ENCODE measurements at places on chromosomes 7 and 10.

- DNase-seq: no peak
Measured at GRCh38 chr7:149281508-149282330, 19.7 kb downstream of the ZNF783 start.

- no peak for DNase-seq
Measured at GRCh38 chr7:44162179-44162578, 21.0 kb upstream of the MYL7 start.

DNA sequence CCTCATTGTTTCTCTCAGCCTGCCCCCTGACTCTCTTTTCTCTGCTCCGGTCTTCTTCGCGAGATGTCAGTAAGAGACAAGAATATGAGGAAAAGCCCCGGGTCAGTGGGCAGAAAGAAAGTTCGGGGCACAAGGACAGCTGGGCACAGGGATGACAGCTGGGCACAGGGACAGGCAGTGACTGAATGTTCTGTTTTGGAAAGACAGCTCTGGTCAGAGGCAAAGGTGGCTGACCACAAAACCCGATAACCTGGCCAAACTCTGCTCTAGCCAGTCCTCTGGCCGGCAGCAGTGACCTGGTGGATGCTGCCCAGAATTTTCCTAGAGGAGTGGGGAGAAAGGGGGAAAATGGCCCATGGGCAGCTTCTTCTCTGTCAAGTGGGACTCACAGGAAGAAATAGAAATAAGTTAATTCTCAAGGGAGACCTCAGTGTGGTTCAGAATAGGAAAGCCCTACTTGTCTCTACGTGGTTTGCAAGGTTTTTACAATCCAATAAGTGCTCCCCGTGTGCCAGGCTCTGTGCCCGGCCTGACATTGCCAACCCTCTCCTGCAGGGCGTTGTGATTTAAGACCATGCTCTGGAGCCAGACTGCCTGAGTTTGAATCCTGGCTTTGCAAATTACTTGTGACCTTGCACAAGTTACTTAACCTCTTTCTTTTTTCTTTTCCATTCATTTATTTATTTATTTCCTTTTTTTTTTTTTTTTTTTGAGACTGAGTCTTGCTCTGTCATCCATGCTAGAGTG, 110.6 kb upstream of the ZNF716 start:
- DNase-seq: no peak

- no peak for DNase-seq
Measured at GRCh38 chr10:103793920-103794883, 61.2 kb downstream of the SH3PXD2A start.

DNA sequence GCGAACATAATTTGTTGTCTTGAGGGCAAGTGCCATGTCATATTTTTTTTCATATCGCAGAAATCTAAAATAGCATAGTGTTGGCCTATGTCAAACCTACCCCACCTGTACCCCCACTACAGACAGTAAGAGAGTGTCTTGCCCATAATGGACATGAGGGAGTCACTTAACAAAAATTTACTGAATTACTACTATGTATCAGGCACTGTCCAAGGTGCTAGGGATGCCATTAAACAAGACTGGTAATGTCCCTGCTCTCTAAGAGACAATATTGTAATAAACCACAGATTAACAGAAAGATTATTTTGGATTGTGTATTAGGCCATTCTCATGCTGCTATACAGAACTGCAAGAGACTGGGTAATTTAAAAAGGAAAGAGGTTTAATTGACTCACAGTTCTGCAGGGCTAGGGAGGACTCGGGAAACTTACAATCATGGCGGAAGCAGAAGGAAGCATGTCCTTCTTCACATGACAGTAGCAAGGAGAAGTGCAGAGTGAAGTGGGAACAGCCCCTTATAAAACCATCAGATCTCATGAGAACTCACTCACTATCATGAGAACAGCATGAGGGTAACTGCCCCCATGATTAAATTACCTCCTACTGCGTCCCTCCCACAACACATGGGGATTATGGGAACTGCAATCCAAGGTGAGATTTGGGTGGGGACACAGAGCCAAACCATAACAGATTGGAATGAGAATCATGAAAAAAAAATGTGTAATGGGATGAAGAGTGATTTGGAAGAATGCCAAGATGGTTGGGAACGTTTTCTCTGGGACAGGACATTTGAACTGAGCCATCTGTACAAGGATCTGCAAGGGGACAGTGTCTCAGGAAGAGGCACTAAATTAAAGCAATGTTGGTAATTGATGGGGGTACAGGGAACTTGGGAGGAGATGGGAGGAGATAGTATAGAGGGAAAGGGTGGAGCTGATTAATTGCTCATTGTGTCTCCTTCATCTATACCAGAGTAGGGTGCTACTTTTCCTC, 108.5 kb downstream of the FAM107B start:
- DNase-seq: no peak

DNA sequence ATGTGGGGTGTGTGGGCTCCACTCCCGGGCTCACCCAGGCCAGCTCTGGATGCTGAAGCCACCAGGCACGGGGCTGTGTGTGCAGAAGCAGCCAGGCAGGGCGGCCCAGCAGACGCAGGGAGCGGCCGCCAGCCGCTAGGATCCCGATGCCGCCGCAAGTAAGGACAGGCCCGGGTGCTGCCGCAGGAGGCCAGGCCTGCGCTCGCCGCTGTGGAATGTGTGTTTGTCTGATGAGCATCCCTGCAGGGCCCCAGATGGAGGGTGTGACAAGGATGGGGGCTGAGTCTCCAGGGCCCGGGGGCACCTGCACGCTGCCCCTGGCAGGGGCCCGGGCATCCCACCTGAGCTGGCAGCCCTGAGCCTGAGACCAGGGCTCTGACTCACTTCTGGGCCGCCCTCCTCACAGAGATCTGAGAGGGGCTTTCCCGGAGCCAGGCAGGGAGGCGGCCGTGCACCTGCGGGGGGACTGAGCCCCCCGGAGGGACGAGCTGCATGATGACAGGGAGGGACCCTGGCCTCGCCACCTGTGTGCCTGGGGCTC, 101.5 kb downstream of the FOXL3 start:
- DNase-seq: no peak

DNA sequence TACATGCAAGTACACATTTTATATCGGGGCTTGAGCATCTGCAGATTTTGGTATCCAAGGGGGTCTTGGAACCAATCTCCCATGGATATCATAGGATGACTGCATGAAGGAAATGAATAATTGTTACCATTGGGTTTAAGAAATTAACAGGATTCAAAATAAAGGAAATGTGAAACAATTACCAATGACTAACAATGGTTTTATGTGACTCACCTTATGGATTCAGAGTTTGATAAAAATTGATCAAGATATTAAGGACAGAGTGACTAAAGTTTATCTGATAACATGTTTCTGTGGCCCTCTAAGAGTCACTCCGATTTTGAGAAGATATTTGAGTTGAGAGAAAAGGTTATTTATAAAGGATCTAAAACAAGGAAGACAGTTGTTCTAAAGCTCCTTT, 93.0 kb upstream of the ODAD2 start:
- no peak for DNase-seq

DNA sequence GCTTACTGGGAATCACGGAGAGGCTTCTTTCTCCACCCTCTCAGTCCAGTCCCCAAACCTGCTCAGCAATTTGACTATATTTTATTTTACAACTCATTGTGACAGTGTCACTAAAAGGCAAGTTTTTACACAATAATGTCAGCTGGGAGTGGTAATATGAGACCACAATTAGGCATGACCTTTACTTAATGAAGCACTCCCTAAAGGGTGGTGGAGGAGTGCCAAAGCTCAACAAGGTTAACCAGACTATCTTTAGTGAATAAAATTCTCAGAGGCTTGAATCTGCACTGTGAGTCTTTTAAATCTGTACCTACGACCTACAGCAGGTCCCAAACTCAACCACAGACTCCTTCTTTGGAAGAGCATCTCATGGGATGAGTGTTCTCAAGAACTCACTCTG, 215.6 kb downstream of the TAX1BP1 start:
- DNase-seq: no peak

- no peak for DNase-seq
Measured at GRCh38 chr7:39461263-39461820, 104.9 kb upstream of the YAE1 start.

DNA sequence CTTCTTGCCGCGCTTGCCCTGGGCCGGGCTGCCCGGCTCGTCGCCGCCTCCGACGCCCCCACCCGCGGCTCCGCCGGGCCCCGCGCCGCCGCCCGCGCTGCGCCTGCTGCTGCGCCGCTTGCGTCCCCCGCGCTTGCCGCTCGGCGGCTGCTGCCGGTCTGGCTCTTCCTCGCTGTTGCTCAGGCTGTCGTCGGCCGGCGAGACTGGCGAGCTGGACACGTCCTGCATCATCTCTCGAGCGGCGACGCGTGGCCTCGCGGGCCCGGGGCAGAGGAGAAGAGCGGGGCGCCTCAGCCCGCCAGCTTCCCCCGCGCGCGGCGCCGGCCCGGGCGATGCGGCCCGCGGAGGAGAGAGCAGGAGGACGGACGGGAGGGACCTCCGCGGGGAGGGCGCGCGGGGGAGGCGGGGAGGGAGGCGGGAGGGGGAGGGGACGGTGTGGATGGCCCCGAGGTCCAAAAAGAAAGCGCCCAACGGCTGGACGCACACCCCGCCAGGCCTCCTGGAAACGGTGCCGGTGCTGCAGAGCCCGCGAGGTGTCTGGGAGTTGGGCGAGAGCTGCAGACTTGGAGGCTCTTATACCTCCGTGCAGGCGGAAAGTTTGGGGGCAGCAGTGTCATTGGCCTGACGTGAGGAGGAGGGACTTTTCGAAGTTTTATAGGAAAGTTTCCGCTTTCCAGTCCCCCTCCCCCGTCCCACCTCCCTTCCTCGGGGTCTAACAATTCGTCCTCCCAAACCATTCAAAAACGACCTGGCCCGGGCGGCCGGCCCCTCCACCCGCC, at the start of gene TWIST1:
TWIST1 (minus strand) TSS at position 546 of the 779 bp plus-strand sequence; CDS start at position 231, 315 bp downstream.
- no peak for DNase-seq

DNA sequence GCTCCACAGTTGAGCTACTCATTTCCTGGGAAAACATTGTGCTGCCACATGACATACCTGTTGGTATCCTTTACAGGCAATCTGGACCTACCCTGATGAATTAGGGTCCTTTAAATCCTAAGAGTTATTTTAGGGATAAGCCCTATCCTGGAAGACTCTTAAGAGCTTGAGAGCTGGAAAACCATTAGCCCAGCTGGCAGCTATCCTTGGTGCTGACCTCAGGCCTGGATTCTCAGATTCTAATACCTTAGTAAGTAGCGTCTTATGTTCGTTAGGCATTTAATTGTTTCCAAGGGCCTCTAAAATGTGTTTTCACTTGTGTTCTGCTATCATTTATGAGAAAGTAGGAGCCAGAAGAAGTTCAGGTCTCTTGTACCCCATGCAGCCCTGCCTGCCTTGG, 93.0 kb upstream of the SORCS3 start:
- no peak for DNase-seq

- no peak for DNase-seq
Measured at GRCh38 chr7:139683137-139683921, 94.5 kb downstream of the HIPK2 start.

GRCh38 chr10:28020993-28021982, 22.4 kb upstream of the ODAD2 start:
- no peak for DNase-seq

- no peak for DNase-seq
Measured at GRCh38 chr10:454860-455259, 234.6 kb downstream of the DIP2C start.

- DNase-seq: no peak
Measured at GRCh38 chr10:124605001-124605370, 139.2 kb downstream of the FAM53B start.

DNA sequence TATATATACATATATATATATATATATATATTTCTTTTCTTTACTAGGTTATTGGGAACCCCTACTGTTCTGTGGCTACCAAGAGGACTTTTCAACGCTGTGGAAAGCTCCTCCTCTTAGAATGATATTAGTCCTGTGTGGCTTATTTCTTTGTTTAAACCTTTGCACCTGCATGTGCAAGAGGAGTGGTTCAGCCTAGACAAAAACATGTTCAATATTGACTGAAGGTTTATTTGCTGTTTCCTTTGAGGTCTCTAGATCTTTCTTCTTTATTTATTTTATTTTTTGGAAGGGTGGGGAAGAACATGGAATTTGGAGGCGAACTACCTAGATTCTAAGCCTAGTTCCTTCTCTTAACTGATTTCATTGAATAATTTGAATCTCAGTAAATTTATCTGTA, 118.1 kb downstream of the GNAT3 start:
- DNase-seq: no peak

DNA sequence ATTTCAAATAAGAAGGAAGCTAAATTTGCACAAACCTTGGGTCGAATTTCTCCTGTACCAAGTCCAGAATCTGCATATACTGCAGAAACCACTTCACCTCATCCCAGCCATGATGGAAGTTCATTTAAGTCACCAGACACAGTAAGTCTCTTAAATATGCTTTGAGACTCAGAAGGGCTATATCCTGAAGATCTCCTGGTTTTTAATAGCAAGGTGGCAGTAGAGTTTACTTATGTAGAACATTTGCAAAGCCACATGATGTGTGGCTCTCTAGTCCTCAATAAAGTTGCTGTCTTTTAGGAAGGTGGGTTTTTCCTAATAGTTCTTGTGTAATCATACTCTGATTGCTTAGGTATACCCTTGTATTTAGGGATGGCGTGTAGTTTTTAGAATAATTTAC, 8.7 kb downstream of the DBF4 start:
- no peak for DNase-seq

- no peak for DNase-seq
Measured at GRCh38 chr10:70053841-70054288, 1.2 kb downstream of the MACROH2A2 start.

DNA sequence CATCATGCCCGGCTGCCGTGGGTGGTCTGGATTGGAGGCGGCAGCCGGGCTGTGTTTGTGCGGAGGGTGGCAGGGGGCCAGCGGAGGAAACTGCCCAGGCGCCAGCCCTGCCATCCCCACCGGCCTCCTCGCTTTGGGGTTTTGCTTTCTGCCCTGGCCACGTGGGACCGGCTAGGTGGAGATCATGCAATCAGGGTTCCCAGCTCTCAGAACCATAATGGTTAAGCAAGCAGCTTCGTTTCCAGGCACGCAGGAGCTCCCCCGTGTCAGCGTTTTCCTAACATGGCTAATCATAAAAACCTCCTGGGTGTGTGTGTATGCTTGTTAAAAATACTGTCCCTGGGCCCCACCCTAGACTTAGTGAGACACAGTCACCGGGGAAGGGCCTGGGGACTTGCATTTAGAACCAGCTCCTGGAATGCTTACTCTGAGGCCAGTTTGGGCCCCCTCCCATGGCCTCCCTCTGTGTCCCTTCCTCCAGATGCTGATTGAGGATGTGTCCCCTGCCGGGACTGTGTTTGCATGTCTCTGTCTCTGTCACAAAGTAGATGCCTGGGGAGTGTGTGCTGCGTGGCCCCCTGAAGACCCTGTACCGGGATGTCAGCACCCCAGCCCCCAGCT, 119.3 kb downstream of the CUX1 start:
- DNase-seq: no peak

DNA sequence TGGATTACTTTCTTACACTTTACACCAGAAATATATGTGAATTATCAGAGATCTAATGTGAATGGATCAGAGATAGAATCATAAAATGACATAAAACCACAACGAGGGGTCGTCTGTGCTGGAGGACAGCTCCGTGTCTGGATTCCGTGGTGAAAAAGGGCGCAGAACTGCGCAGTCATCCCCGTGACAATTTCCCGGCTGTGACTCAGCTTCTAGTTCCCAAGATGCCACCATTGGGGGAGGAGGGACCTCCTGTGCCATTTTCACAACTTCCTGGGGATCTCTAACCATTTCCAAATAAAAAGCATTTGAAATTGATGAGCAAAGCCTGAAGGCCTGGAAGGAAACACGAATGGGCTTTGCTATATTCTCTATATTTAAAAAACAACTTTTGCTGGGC, 72.1 kb downstream of the PDGFA start:
- DNase-seq: no peak
